GM19239 (cell line): ENCODE measurements at places on chromosomes 2 and 18.

- DNase-seq: no peak
Measured at GRCh38 chr2:102193074-102193473, 6.3 kb downstream of the IL1RL2 start.

- no peak for DNase-seq
Measured at GRCh38 chr2:146814971-146815370, 1029.9 kb upstream of the ACVR2A start.

DNA sequence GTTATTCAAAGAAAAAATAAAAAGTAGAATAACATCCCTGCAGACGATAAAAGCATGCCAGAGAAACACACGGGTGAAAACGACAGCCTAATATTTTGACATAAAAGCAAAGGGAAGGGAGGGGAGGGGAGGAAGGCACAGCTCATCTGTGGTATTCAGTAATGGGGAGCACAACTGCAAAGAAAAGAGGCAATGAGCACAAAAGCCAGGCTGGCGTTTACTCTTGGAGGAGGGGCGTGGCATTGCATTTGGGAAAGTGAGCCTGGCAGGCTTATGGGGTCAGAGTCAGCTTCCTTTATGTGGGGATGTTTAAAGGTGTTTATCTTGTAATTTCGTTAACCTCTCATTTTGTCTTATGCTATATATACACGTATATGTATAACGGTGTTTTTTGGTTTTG lies 53.2 kb downstream of the STEAP3 start:
- DNase-seq: no peak

DNA sequence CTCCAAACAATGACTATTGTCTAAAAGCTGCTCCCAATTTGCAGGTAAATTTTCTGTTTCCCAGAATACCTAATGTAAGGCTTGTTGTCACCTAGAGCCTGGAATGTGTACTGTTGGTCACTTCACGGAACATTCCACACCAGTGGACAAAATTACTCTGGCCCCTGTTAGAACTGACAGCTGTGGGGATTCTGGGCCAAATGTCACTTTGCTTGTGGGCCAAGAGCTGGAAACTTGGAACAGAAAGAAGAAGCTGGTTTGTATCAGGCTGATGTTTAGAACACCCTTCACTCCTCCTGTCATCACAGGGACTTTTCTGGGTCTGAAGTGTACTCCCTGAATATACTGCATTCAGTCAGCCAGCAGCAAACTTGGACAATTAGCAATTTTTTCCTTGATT lies 495.6 kb upstream of the SYT4 start:
- DNase-seq: no peak

- no peak for DNase-seq
Measured at GRCh38 chr18:73942081-73942625, 205.5 kb downstream of the FBXO15 start.

GRCh38 chr2:15700131-15700530 lies 108.5 kb downstream of the DDX1 start:
- no peak for DNase-seq

GRCh38 chr18:62660691-62661090 lies 54.6 kb upstream of the PHLPP1 start:
- no peak for DNase-seq

DNA sequence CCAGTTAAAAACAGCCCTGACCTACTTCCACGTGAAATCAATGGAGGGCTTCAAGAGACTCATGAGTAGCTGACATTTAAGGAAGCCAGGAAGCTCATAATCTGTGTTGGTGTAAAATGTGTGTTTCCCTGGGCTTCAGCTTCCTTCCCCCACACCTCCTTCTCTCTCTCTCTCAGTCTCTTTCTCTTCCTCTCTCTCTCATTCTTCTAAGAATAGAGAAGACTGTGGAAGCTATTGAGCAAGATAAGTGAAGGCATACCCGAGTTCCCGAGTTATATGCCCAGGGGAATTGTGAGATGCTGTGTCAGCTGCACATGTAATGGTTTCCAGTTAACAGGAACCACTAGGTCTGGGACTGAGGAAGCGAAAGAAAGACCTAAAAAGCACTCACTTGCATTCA lies 199.4 kb downstream of the NYAP2 start:
- no peak for DNase-seq

GRCh38 chr18:26656431-26656943 lies 108.1 kb upstream of the KCTD1 start:
- no peak for DNase-seq

- no peak for DNase-seq
Measured at GRCh38 chr2:99451280-99451679, 38.5 kb downstream of the REV1 start.

DNA sequence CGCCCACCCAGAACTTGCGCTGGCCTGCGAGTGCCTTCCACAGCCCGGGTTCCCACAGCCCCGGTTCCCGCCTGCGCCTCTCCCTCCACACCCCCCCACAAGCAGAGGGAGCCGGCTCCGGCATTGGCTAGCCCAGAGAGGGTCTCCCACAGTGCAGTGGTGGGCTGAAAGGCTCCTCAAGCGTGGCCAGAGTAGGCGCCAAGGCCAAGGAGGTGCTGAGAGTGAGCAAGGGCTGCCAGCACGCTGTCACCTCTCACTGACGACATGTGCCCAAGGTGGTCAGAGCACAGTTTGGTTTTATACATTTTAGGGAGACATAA lies 15.3 kb upstream of the PXDN start:
- no peak for DNase-seq

GRCh38 chr2:23286758-23287704 lies 97.9 kb upstream of the KLHL29 start:
- no peak for DNase-seq

DNA sequence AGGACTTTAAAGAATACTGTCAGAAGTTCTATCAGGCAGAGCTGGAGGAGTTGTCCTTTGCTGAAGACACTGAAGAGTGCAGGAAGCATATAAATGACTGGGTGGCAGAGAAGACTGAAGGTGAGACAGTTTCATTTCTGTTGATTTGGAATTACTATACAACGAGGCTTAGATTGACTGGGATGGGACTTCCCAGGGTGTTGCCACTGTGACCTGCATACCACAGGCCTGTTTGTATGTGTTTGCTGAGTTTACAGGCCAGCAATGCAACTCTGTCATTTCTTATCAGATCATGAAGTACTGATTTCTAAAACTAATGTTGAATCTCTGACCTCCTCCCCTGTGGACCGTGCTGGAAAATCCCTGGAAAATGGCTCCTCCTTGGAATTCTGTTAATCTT lies 11.8 kb downstream of the SERPINB8 start:
- DNase-seq: no peak

DNA sequence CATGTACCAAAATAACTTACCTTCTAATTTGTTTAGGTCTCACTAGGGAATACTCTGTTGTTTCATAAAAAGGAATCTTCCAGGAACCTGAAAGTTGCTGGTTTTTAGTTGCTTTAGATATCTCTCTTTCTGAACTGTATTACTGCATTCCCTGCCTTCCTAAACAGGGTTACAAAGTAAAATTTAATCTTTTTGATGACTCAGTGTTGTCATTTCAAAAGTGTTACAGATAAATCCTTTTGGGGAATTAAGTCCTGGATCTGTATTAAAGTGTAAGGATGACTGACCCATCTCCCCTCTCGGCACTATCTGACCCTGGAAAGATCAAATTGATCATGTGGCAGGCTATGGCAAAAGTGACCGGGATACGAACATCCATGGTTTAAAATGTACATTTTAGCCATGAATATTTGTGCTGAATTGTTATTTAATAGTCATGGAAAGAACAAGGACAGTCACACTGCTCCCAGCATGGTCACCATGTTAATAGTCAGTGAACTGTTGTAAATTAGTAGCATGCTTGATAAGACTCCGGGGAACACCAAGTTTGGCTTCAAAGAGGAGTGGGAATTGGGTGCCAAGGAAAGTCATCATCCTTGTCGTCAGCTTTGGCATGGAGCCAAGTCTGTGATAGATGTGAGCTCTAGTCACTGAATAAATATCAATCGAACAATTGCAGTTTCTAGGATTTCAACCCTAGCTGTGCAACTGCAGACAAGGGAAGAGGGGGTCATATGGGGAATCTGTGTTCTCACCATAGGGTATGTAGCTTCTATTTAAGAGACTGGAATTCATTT lies 4.2 kb downstream of the PLEKHA3 start:
- DNase-seq: no peak

- DNase-seq: no peak
Measured at GRCh38 chr2:109333414-109334210, 204.6 kb downstream of the SH3RF3 start.

GRCh38 chr2:24768013-24768412 lies 25.2 kb downstream of the PTRHD1 start:
- DNase-seq: no peak

DNA sequence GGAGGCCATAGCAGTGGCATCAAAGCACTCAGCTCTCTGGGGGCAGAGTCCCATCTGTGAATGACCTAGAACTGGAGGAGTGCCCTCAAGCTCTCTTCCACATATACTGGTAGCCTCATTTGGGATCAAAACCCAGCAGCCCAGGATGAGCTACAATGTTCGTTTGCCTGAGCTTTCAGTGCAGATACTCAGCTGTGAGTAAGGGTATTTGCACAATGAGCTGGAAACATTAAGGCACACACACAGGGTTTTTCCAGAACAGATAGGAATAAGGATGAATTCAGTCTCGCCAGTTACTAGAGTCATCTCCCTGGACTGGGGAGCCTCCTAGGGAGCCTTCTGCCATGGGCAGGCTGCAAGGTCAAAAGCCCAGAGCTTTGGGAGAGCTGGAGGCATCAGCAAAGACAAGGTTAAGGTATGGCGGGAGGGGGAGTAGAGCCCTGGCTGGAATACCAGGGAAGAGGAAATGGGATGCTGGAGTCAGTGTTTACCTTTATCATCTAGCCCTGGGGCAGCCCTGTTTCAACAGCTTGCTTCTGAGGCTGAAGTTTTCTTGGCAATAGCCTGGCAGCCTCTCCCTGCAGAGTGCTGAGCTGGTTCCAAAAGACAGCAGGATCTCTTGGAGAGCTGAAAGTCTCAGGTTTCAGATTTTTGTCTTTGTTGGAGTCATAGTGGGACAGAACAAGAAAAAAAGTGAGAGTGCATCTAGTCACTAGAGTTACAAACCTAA lies 187.7 kb downstream of the LOXHD1 start:
- no peak for DNase-seq
